Left renal cortex interstitium (tissue), 4 donors: ENCODE measurements at places on chromosomes 6 and 20. TPM values are rescaled to one million over a fixed set of nuclear protein-coding genes. Genes with fewer than 3 reads are reported as not detected.

- no peak for DNase-seq
These were observed 401.9 kb downstream of the THBS2 start for GRCh38 chr6:168851460-168852375.

The SLC17A9 gene
- 2.7 TPM for polyA plus RNA-seq

The IMPG1 gene
- polyA plus RNA-seq: 5.7 TPM

The WFDC5 gene
- not detected for polyA plus RNA-seq

The OLIG3 gene
- polyA plus RNA-seq: not detected

DNA sequence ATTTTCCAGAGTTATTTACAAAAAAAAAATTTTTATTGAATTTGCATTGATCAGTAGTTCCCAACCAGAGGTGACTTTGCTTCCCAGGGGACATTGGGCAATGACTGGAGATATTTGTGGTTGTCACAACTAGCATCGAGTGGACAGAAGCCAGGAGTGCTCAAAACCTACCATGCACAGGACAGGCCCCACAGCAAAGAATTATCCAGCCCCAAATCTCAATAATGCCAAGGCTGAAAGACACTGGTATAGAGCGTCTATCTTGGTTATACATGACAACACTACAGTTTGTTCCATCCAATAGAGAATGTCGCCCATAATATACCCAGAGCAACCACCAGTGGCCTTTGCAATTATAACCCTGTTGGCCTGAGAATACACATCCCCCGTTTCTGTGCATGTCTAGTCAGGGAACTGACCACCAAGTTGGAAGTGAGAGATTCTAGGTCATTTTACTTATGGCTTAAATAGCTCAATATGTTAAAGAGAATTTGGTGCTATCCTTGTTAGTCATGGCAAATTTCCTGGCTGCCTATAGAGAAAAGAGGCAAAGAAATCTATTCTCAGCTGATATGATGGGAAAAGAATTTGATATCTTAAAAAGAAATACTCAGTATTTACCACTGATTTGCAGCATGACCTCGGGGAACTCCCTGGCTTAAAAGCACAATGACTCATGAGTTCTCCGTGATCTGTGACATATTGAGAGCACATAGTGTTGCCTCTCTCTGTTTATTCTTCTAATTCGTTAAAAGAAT, 76.0 kb upstream of the ADTRP start:
- DNase-seq: no peak

DNA sequence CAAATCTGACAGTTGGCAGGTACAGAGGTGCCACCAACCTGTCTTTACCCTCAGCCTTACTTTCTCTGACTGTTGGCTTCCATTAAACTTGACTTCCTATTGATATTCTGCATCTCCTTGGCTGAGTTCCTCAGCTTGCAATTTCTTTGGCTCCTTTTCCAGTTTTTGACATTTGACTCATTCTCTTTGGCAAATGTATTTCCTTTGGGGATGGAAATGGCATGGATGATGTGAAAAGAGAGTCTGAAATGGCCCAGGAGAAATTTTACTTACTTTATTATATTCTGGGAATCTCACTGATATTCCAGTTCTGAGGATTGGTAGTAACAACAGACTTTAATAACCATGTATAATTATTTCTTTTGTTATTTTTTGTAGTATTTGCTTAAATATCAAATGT, 255.2 kb downstream of the CD109 start:
- no peak for DNase-seq

The ARFGAP1 gene
- 90.8 TPM for polyA plus RNA-seq

GRCh38 chr6:33974030-33974429, 170.2 kb upstream of the MLN start:
- no peak for DNase-seq

- DNase-seq: no peak
These were observed 16.9 kb upstream of the SUPT3H start for GRCh38 chr6:45394586-45395095.

- no peak for DNase-seq
These were observed 252.9 kb upstream of the TAB2 start for GRCh38 chr6:149064660-149065015.

- DNase-seq: no peak
These were observed 76.0 kb downstream of the LCA5 start for GRCh38 chr6:79461205-79461604.

DNA sequence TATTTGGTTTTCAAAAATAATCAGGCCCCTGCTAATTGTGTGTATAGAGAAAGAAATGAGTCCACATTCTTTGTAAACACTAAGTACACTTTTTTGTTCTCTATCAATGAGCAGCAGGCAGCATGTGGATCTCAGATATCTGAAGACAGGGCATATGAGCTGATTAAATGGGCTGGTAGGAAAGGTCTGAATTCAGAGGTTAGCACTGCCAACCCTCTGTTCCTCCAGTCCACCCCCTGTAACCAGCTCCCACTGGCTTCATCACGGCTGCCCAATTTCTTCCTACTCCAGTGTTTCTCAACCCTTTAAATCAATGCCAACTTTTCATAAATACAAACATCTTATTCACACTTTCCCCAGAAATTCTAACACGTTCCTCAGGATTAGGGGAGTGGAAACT, 128.5 kb downstream of the TPBG start:
- no peak for DNase-seq

DNA sequence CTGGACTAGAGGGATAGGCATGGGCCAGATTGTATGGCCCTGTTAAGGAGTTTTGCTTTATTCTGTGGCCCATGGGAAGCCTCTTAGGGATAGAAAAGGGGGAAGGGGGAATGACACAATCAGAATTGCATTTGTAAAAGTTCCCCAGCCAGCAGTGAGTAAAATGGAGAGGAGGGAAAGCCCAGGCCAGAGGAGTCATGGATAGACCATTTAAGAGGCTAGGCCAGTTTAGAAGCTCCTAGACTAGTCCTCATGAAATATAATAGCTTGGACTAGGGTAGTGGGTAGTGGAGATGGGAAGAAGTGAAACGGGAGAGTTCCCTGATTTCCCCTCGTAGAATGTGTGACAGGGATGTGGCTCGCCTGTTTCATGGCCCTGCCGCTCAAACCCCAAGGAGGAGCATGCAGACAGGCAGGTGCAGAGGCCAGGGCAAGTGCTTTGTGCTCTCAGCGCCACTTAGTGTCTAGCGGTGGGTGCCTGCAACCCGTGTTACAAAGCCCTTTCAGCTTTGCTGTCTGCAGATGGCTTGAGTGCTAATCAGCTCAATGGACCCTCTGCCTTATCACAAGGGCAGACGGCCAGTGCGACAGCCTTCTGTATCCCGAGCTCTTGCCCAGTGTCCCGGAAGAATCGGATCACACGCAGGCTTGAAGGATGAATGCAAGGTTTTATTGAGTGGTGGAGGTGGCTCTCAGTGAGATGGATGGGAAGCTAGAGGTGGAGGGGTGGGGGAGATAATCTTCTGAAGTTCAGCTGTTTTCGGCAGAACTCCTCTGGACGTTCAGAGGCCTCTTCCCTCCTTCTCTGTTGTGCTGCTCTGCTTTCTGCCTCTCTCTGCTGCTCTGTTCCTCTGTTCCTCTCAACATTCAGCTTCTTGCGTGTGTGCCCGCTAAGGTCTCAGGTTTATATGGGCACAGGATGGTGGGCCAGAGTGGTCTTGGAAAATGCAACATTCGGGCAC, 141.1 kb downstream of the CEP57L1 start:
- DNase-seq: no peak

- DNase-seq: no peak
These were observed 14.8 kb downstream of the ARMC12 start for GRCh38 chr6:35751594-35751993.

DNA sequence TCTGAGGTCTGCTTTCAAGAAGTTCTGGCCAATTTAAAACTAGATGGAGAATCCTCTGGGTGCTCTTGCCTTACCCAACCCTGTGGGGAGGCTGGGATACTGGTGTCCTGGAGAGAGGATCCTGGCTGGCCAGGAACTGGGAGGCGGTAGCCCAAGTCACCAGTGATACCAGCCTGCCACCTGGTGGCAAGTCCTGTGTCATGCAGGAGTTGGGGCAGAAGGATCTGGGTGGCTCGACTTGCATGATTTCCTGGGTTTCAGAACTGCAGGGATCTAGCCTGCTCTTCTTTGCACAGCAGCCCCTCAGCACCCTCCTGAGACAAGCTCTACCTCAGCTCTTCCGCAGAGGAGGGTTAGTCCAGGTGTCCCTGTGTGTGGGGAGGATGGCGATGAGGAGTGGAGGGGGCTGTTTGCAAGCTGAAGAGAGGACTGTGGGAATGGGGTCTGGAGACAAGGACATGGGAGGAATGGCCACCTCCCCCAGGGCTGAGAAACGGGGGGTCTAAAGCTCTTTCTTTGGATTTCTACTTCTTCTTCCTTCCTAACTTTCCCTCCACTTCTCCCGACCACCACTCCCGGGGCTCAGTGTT, 4.2 kb downstream of the KCNK17 start:
- DNase-seq: no peak

GRCh38 chr6:127030111-127030510, 88.4 kb upstream of the RSPO3 start:
- no peak for DNase-seq

The LRP11 gene
- 34.2 TPM for polyA plus RNA-seq

GRCh38 chr6:138593909-138594757, 94.8 kb upstream of the NHSL1 start:
- no peak for DNase-seq

DNA sequence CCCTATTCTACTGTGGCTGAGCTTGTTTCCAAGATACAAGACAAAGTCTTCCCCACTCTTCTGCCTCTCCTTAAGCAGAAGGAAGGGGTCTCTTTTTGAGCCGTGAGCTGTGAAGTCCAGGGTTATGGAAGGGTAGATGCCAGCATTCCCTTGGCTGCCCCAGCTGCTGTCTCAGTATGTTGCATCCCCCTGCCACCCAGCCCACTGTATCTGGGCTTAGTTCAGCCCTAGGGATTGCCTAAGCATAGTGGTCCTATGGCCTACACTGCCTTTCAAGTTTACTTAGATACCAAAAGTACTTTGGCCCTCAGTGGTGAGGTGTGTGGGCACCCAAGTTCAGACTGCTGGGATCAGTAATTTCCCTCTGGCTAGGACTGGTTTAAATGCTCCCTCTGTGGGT, 421.9 kb upstream of the KHDRBS2 start:
- DNase-seq: no peak

The CCN6 gene
- 1.8 TPM for polyA plus RNA-seq

DNA sequence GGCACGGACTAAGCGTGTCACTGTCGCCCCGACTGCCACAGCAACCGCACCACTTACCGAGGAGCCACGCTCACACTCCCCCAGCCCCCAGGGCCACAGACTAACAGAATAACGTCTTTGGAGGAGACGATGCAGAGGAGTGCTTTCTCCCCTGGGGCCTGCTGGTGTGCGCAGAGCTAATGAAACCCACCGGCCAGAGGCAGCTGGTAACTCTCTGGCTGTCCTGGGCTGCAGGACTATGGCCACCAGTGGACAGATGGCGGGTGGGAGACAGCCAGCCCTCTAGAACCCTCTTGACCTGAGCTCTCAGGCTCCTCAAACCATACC, 228.0 kb downstream of the DLL1 start:
- no peak for DNase-seq

The PSORS1C2 gene
- not detected for polyA plus RNA-seq

The SRF gene
- 35.7 TPM for polyA plus RNA-seq

The GHRH gene
- polyA plus RNA-seq: not detected

DNA sequence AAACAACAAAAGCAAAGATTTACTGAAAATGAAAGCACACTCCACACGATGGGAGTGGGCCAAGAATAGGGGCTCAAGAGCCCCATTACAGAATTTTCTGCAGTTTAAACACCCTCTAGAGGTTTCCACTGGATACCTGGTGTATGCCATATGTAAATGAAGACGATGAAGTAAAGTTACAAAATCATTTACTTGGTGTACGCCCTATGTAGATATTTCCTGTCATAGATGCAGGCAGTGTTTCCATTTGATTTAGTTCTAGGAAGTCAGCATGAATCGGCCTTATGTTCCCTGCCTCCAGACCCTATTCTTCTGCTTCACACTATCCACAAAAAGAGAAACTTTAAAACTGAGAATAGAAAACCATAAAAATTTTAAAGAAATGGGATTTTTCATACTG, 404.4 kb upstream of the GJE1 start:
- DNase-seq: no peak

GRCh38 chr6:158813032-158813431, 6.1 kb downstream of the EZR start:
- no peak for DNase-seq
